ENCODE measurements at places on chromosomes 11 and 22.

- no peak for DNase-seq
These were observed 242.4 kb downstream of the TMEM135 start for GRCh38 chr11:87280143-87280542.

- no peak for DNase-seq
These were observed 49.5 kb upstream of the RRM1 start for GRCh38 chr11:4044976-4045646.

GRCh38 chr11:93074352-93074751 lies 104.9 kb downstream of the MTNR1B start:
- no peak for DNase-seq

GRCh38 chr22:17827466-17827865 lies 53.2 kb upstream of the BID start:
- DNase-seq = no peak

DNA sequence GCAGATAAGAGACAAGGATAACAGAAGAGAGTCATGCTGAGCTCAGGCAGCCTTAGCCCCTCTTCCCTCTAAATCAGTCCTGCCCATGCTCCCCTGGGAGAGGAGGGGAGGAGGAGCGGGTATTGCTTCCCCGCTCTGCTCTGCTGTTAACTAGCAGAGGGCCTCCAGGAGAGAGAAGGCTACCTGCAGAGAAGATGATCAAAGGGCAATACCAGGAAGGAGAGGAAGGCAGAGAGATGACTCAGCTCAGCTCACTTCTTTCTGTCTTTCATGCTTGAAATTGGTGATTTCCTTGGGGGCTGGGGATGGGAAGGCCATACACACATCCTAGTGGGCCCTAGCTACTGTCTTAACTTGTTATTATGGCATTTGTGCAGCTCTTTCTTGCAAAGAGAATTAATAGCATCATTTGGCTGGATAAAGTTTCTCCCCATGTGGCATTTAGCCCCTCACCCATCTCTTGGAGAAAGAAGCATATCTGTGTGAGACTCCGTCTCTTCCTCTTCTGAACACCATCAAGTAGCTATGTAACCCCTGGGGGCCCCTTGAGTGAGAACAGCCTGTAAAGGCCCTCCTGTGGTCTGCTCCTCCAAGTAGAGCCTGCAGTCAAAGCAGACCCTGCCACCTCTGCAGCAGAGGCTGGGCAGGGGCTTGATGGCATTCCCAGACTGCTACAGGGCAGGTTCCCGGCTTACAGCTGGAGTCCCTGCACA lies 33.4 kb upstream of the AMOTL1 start:
- DNase-seq = no peak

DNA sequence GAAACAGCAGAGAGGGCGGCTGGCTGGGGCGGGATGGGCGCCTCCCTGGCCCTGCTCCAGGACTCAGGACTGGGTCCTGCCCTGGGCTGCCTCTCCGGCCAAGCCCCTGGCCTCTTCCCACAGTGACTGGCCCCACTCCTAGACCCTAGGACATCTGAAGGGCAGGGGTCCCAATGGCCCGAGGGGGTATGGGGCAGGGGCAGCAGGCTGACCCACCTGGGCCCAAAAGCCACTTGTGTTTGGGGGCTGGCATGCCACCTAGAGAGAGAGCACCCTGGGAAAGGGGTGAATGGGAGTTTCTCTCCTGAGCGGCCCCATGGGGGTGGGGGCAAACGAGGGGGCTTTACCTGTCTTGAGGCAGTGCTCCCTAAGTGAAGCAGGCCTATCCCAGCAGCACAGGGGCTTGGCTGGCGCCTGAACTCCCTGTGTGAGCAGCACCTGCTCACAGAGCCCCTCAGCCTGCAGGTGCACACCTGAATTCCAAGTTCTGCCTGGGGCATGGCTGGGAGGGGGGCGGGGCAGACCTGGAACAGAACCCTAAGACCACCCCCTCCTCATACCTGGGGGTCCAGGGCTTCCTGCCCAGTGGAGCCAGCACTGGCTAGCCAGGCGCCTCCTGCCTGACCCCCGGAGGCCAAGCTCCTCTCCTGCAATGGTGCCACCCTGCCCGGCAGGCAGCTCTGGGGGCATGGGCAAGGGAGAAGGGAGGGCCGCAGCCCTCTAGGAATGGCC lies 16.9 kb downstream of the DUSP8 start:
- no peak for DNase-seq

DNA sequence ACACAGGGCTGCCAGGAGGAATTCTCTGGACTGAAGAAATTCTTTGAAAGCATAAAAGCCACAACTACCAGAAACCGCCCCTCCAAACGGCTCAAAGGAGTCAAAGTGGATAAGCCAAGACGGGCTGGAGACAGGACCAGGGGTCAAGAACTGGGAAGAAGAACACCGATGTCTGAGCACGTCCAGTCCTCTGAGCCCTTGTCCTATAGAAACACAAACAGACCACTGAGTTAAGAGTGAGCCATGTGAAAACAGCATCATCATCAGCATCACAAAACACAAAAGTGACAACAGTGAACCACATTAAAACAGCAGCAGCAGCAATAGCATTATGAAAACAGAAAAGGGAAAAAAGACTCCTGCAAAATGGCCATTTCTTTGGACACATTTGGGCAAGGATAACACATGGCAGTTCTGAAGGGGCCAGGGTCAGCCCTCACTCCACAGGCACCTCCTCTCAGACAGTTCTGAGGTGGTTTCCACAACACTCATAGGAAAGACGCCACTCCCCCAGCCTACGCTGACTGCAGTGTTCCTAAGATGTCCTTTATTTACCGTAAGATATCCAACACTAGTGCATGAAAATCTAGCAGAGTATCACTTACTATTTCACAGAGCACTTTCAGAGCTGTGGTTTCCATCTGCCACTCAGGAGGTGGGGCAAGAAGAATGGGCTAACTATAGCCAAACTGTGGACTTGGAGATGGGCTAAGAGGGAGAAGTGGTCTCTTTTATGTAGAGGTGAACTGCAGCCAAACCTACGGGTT lies 28.6 kb upstream of the YPEL1 start:
- no peak for DNase-seq

GRCh38 chr11:19344661-19345518 lies 104.1 kb upstream of the E2F8 start:
- peak; percentile 68 for DNase-seq

GRCh38 chr11:111693224-111693937 lies 72.8 kb downstream of the PPP2R1B start:
- no peak for DNase-seq

DNA sequence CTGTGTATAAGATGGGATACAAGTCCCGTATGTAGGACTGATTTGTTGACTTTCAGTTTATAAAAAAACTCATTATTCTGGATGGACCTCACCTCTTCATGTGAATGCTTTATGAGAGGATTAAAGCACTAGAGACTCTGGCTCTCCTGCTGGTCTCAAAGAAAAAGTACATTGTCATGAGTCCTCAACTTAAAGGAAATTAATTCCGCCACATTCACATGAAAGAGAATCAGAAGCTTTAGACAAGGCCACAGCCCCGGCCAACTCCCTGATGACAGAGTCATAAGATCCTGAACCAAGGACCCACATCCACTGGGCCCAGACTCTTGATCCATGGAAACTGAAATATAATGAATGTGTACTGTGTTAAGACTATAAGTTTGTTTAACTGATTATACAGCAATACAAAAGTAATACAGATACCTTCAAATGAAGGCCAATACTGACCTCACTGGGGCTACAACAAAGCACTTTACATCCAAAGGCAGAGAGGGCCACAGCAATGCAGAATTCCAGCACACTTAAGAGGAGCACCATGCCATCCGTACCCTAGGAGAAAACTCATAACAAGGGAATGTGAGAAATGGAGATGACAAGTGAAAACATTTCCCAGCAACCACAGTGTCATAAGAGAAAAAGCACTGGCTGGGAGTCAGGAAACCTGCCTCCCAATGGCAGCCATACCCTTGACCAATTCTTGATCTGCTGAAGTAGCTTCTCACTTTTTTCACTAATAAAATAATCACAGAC lies 25.4 kb upstream of the MS4A6A start:
- no peak for DNase-seq

DNA sequence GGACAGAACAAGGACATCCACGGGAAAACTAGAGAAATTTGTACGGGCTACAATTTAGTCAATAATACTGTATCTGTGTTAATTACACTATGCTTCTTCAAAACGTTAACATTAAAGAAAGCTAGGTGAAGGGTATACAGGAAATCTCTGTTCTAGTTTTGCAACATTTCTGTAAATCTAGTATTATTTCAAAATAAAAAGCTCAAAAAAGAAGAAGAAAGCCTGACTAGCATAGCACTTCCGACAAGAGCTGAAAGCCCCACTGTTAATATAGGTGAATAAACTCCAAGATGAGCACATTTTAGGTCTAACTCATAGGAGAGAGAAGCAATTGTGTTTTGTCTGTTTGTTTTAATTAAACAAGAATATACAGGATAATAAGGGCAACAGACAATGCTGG lies 299.7 kb downstream of the TTC28 start:
- no peak for DNase-seq

- DNase-seq = no peak
These were observed 1.3 kb downstream of the ELMOD1 start for GRCh38 chr11:107592231-107592590.

GRCh38 chr11:64474680-64475079 lies 115.7 kb downstream of the RPS6KA4 start:
- no peak for DNase-seq

- peak; percentile 85 for DNase-seq
These were observed 6.3 kb upstream of the KCNJ5 start for GRCh38 chr11:128884703-128885338.

- DNase-seq = no peak
These were observed 65.1 kb downstream of the SLC22A12 start for GRCh38 chr11:64655941-64656601.

- DNase-seq = no peak
These were observed 46.9 kb upstream of the RAPSN start for GRCh38 chr11:47495856-47496217.

- DNase-seq = no peak
These were observed 130.0 kb downstream of the WNT7B start for GRCh38 chr22:45846952-45847351.

- DNase-seq = no peak
These were observed 53.3 kb downstream of the MRTFA start for GRCh38 chr22:40583053-40583741.

DNA sequence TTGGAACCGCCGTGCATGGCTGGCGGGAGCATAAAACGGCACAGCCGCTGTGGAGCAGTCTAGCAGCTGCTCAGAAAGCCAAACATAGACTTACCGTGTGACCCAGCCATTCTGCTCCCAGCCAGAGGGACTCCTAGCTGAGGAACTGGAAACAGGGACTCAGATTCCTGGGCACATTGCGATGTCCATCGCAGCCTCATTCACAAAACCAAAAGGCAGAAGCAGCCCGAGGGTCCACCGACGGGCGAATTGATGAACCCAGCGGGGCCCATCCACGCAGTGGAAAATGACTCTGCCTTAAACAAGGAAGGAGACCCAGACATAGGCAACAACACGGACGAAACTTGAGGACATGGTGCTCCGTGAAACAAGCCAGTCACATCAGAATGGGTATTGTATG lies 5.7 kb upstream of the MUC5B start:
- no peak for DNase-seq

DNA sequence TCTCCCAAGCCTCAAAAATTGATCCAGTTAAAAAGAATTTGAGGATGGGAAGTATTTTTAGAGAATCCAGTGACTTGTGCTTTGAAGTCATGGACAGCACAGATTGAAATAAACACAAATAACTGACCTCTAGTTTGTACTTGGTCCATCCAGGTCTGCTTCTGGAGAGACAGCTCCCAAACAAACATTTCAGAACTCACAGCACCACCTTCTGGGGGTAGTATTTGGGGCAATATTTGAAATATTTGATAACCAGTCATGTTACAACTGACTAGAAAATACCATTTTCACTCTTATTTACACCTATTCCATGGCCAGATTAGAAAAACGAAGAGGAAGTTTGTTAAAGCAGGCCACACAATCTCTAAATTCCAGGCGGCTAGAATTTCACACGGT lies 56.2 kb downstream of the CTSC start:
- no peak for DNase-seq

GRCh38 chr11:44773351-44773965 lies 46.7 kb downstream of the TSPAN18 start:
- DNase-seq = no peak

DNA sequence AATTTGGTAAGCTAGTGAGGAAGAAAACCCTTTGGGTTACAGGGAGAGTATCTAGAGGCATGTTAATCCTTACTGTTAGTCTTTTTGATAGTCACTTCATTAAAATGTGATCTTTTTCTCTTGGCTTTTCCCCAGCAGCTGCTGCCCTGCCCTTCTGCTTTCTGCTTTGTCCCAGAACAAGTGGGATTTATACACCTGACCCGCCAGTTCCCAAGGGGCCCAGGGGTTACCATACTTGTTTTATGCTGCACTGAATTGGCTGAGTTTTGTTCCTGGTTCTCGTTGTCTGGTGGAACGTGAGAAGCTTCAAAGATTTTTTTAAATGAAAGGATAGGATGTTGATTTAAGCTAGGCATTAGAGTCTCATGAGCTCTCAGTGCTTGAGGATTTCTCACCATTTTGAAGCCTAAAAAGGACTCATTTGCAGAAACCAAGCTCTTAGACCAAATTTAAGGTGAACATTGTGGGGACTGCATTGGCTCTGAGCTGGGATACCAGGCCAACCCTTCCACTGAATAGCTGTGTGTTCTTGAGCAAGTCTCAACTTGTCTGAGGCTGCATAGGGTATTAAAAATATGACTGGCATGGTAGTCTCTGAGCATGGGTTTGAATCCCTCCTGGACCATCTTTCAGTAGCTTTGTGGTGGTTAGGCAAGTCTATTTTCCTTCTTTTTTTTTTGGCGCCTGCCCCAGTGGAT lies 6.6 kb downstream of the LIMK2 start:
- no peak for DNase-seq

DNA sequence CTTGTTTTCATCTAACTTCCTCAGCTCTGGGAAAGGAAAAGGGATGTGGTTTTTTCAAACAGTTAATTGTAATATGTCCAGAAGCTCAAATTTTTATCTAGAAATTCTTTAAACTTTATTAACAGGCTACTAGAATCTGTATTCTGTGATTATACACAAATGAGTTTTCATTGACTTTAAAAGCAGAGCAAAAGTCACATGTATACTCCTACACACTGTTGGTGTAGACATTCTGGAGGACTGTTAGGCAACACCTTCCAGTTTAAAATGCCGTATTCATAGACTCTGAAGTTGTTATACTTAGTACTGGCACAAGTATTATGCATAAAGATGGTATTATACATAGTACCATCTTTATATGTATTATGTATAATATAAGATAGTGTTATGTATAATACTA lies 64.9 kb downstream of the SPECC1L start:
- DNase-seq = no peak

Measured in kidney (tissue), 22 donors.